Effector memory CD4-positive, alpha-beta T cell (primary cell): ENCODE measurements at places on chromosomes 3 and 15.

GRCh38 chr3:81920816-81921215, 159.4 kb upstream of the GBE1 start:
- no peak for DNase-seq

GRCh38 chr3:64837986-64838735, 150.4 kb upstream of the ADAMTS9 start:
- no peak for DNase-seq

- no peak for DNase-seq
These were observed 37.8 kb downstream of the DLG1 start for GRCh38 chr3:197260491-197261163.

DNA sequence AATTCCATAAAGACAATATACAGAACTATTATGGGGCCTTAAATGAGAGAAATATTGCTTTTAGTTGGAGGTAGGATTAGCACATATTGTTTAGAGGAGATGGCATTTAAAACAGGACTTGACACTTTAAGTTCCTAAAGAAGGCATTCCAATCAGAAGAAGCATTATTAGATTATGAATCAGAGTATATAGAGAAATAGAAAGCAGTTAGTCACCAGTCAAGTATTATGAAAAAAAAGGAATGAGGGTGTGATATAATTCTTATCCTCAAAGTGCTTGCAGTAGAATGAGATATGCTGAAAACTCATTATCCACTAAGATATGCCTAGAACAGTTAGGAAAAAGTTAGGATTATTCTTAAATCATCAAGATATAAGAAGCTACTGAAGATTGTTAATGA, 456.2 kb downstream of the ZNF385D start:
- no peak for DNase-seq

GRCh38 chr3:44522494-44522933, 32.5 kb upstream of the ZKSCAN7 start:
- DNase-seq: no peak

- no peak for DNase-seq
These were observed 15.3 kb upstream of the ROPN1 start for GRCh38 chr3:124007186-124007585.
